Pulmonary artery endothelial cell (primary cell): ENCODE measurements at places on chromosomes 6 and 20. TPM values are rescaled to one million over a fixed set of nuclear protein-coding genes. Genes with fewer than 3 reads are reported as not detected.

HAO1 gene
- total RNA-seq, result 0.07 TPM in 1 of 2 replicates, not detected in the other

CCM2L gene
- total RNA-seq, result 6.4 and 10.3 TPM in 2 replicates

OR12D1 gene
- not detected in 2 replicates for total RNA-seq

SIRPD gene
- total RNA-seq, result not detected in 2 replicates

RIPOR2 gene
- 0.18 TPM in 1 of 2 replicates, not detected in the other for total RNA-seq

AVP gene
- not detected in 2 replicates for total RNA-seq

HLA-DOA gene
- total RNA-seq, result not detected in 2 replicates

MRAP2 gene
- 4.4 and 13.3 TPM in 2 replicates for total RNA-seq

FNDC11 gene
- total RNA-seq, result 1.1 and 1.9 TPM in 2 replicates

UST gene
- total RNA-seq, result 1.6 and 3.4 TPM in 2 replicates

MAFB gene
- 0.46 and 0.85 TPM in 2 replicates for total RNA-seq

TINAG gene
- total RNA-seq, result not detected in 2 replicates

STXBP5 gene
- 19.1 and 32.6 TPM in 2 replicates for total RNA-seq

PSORS1C2 gene
- not detected in 2 replicates for total RNA-seq

ADGRF5 gene
- total RNA-seq, result 2.0 and 20.1 TPM in 2 replicates

SNPH gene
- total RNA-seq, result 6.4 and 14.0 TPM in 2 replicates

KIF25 gene
- not detected in 2 replicates for total RNA-seq

FOXF2 gene
- total RNA-seq, result not detected in 2 replicates

RBM24 gene
- total RNA-seq, result 0.74 and 2.5 TPM in 2 replicates

CD93 gene
- 312 and 553 TPM in 2 replicates for total RNA-seq

OSTM1 gene
- 18.4 and 41.6 TPM in 2 replicates for total RNA-seq

SLC2A10 gene
- total RNA-seq, result 6.5 and 8.1 TPM in 2 replicates

COL20A1 gene
- total RNA-seq, result not detected in 2 replicates

KIZ gene
- 3.4 and 4.4 TPM in 2 replicates for total RNA-seq

SERPINB1 gene
- total RNA-seq, result 29.0 and 50.8 TPM in 2 replicates

TCF15 gene
- 0.07 and 0.18 TPM in 2 replicates for total RNA-seq

TREM1 gene
- total RNA-seq, result not detected in 2 replicates

WFDC12 gene
- total RNA-seq, result not detected in 2 replicates

CLPSL2 gene
- total RNA-seq, result not detected in 2 replicates
